T-helper 17 cell (primary cell): ENCODE measurements at places on chromosomes 2 and 18.

GRCh38 chr2:19380532-19380931 is 22.1 kb upstream of the OSR1 start:
- no peak for DNase-seq

DNA sequence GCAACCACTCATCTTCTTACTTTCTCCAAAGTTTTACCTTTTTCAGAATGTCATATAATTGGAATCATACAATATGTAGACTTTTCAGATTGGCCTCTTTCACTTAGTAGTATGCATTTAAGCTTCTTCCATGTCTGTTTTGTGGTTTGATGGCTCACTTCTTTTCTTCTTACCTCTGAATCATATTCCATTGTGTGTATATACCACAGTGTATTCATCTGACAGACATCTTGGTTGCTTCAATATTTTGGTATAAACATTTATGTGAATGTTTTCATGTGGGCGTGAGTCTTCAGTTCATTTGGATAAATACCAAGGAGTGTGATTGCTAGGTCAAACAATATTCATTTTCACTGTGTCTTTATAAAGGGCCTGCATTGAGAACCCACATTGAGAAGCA is 136.1 kb upstream of the NOSTRIN start:
- no peak for DNase-seq

DNA sequence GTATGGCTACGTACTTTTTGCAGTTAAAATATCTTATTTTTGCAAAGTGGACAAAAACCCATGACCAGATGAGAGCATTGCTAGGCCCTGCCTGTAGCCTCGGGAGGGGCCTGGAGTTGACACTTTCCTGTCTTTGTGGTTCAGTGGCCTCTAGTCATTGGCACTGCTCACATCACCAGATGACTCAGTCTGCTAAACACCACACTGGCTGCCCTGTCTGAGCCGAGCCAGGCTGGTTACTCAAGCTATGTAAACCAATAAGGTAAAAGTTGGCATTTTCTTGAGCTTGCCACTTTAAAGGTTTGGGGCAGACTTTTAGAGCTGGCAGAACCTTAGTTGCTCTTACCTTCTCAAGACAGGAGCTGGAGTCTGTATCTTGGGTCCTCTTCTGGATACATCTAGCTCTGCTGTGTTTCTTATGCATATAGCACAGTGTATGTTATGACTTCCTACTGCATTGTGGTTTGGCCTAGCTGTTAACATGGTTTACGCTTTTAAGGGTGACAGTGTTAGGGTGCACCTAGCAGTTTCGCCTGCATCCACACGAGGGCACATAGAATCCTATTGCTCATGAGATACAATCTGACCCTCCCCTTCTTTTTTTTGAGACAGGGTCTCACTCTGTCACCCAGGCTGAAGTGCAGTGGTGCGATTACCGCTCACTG is 76.4 kb downstream of the AP1S3 start:
- no peak for DNase-seq

DNA sequence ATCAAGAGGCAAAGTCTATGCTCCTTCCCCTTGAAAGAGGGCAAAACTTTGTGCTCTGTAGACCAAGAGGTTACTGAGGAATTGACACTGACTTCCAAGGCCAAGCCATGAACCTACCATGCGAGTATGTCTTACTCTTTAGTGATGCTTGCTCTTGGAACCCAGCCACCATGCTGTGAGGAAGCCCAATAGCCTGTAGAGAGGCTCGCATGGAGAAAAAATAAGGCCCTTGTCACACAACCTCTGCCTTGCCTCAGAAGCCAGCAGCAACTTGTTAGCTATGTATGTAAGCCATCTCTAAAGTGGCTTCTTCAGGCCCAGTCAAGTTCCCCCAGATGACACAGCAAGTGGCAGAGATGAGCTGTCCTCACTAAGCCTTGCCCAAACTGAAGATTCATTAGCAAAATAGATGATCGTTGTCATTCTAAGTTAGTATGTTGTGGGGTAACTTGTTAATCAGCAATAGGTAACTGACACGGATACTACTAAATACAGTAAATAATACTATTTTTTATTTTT is 66.1 kb upstream of the RGPD5 start:
- no peak for DNase-seq

DNA sequence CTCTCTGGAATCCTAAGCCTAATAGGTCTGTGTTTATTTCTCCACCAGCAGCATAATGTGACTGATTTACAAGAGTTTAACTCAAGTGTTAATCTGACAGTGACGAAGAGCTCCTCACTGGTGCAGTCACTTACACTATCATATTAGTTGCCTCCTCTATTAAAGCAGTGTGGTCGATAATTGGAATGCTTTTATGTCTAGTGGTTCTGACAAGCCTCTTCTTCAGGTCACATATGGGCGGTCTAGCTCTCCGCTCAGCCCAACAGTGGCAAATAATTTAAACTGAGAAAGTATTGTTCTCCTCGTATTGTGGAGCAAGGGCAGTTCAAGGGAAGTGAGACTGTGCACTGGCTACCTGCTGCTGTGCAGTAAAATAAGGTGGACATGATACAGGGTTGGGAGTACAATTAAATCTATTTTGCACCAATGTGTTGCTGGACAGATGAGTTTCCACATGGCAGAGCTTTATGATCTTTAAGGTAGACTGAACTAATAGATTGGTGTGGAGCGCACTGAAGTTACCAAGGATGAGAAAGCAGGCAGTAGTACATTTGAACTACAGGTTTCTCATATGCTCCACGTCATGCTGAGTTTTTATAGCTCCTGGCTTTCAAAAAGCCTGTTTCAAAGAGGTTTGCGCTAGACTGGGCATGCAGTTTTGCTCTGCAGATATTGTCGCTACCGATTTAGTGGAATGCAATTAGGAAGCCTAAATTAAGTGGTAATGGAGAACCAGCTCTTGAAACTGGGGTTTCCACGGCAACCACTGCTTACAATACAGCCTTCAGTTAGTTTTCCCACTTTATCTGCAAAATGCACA is 151.7 kb upstream of the POU3F3 start:
- no peak for DNase-seq
